ENCODE measurements at places on chromosomes 1 and 21.

GRCh38 chr1:156248323-156248683 lies 447 bp upstream of the PAQR6 start:
- no peak for DNase-seq

GRCh38 chr1:87044840-87045239 lies 130.4 kb downstream of the HS2ST1 start:
- peak; percentile 5 for DNase-seq

DNA sequence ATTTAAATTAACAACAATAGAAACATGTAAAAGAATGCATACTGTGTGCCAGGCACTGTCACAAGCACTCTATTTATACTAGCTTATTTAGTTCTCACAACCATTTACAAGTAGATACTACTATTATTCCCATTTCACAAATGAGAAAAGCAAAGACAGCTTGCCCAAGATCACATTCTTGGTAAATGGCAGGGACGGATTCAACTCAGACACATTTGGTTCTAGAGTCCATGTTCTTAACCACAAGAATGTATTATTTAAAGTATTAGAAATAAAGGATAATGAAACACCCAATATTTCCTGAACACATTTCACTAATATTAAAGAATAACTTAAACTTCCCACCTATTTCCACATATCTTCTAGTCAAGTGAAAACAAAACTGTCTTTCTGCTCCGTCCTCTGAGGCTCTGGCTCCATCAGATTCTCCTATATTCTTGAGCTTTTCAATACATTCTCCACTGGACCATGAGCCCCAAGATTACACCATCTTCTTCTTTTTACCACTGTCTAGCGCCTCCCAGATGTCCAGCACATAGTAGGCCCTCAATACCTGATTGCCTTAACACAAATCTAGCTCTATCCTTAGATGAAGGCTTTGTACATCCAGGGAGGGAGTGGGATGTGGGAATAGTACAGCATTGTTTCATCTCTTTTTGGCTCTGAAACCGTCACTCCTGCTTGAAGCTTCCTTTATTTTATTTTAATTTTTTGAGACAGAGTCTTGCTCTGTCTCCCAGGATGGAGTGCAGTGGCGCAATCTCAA lies 29.3 kb downstream of the SOD1 start:
- DNase-seq: no peak

DNA sequence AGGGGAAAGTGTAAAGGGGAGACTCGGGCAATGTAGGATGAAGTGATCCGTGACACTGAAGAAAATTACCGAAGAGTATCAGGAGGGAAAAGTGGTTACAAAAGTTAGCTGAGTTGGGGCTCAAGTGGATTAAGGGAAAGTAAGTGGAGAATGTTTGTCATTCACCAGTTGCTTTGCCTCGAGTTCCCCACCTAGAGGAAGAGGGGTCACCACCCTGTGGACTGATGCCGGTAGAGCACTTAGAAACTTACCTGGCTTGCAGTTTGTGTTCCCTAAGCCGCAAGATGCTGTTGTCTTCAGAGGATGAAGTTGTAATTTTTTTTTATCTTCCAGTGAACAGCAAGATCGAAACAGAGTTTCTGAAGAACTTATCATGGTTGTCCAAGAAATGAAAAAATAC lies 1.0 kb downstream of the PER3 start:
- no peak for DNase-seq

DNA sequence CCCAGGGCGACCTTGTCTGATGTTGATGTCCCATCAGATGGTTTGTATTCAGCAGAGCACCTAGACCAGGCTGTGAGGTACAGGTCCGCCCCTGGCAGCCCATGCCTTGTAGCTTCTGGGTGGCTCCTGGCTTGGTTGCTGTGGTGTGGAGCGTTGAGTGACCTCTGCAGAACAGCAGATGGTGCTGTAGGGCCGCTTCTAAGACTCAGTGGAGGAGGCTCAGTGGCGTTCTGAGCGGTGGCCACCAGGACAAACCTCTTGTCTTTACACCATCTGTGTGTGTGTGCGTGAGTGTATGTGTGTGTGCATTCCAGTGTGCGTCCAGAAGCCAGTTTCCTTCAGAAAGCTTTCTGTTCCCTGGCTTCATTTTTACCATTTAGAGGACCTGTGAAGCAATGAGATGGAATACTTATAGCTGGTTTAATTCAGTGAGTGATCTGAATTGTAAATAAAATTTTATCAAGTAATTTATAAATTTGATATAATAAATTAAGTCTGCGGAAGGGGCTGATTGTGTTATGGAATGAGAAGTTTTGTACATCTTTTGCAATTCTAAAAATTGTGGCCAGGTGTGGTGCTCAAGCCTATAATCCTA lies 66.1 kb downstream of the ADARB1 start:
- peak; percentile 55 for DNase-seq

GRCh38 chr1:202713110-202713509 lies 2.9 kb upstream of the SYT2 start:
- no peak for DNase-seq

DNA sequence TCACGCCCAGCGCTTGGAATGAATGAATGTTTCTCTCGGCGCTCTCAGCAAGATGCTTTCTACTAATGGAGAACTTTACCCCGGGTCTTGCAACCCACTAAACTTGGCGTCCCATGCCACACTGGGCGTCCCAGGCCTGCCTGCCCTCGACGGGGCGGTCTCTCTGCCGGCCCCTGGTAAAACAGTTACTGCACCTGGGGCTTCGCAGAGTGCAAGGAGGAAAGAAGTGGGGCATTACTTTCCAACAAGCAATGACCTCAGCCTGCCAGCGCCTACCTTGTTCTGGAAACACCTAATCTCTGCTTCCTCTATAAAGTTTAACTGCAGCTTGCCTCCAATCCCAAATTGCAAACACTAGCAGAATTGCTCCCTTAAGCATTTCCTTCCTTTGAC lies 27.8 kb upstream of the NFIA start:
- DNase-seq: no peak

GRCh38 chr21:35489389-35489980 lies 440.4 kb upstream of the RUNX1 start:
- DNase-seq: no peak

- DNase-seq: no peak
These were observed 54.5 kb downstream of the PAPPA2 start for GRCh38 chr1:176517484-176517883.

DNA sequence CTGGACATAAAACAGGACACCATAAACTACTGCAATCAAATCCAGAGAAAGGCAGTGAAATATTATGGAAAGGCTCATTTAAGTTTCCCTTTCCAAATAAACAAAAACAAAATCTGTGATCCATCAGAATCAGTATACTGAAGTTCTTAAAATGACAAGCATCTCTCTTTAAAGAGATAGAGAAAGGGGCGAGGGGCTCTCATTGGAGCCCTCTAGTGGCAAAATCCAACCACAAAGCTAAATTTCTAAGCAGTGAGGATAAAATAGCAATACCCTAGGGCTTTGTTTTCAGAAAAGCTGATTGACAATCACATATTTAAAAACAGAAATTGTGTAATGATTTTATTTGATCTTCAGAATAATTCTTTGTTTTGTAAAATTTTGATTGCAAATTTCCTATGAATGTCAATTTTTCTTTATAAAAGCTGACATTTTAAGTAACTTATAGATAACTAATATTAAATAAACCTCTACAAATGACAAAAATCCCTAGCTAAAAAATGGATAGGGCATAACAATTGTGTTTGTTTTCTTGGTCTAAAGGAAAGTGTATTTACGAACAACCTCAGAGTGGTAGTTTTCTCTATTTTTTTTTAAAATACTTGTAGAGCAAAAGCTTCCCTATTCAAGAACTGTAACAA lies 138.2 kb downstream of the COL24A1 start:
- DNase-seq: no peak

GRCh38 chr1:112296908-112297307 lies 99.1 kb upstream of the CTTNBP2NL start:
- no peak for DNase-seq

Data from activated gamma-delta T cell treated with Interleukin-2 at 50 U/mL for 16 hours (primary cell).